ENCODE measurements at places on chromosomes 7 and 10. TPM values are rescaled to one million over a fixed set of nuclear protein-coding genes. Genes with fewer than 3 reads are reported as not detected.

The C7orf57 gene
- total RNA-seq: not detected

The SPAG6 gene
- total RNA-seq: not detected

The GFRA1 gene
- total RNA-seq: 58.9 TPM

- DNase-seq: no peak
These were observed 134.3 kb upstream of the ASAH2 start for GRCh38 chr10:50385624-50386023.

DNA sequence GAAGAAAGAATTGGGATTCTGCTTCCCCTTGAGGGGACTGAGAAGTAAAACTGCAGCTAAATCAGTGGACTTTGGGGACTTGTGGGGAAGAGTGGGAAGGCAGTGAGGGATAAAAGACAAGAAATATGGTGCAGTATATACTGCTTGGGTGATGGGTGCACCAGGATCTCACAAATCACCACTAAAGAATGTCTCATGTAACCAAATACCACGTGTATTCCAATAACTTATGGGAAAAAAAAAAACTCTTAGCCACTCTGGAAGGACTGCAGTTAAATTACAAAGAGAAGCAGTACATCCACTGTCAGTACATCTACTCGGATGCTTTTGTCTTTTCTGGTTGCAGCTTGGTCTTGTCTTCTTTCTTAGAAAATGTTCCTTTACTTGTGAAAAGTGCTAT lies 27.4 kb upstream of the GOT1 start:
- no peak for DNase-seq

- DNase-seq: no peak
These were observed 4.1 kb upstream of the PRSS1 start for GRCh38 chr7:142745091-142745635.

DNA sequence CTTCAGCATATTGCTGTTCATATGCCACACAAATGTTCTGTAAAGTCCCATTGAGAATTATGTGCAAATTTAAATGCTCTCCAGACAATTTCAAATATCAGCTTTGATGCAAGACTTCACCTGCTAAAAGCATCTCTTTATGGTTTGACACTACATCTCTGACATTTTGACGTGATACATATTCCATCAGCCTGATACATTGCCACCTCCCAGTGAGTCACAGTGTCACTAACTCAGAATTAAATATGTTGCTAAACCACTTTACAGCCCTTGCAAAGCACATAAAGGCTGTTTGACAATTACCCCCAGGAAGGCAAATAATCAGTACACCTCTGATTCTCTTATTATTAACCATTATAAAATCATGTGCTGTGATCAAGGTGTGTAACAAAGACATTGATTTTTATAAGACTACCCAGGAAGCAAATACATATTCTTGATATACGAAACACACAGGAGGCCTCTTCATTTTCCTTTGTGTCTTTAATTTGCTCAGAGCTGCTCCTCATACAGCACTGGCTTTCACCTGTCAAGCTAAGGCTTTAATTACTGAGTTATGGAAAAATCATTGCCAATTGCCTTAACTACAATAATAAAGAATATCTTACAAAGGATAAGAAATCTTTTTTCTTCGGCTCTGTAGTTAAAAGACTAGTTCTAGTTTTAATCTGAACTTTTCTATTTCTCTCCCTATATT lies 547.5 kb upstream of the C7orf33 start:
- DNase-seq: no peak

GRCh38 chr10:83214136-83214535 lies 925.2 kb upstream of the GHITM start:
- DNase-seq: no peak
